Mucosa of descending colon (tissue), 3 donors: ENCODE measurements at places on chromosomes 4 and X.

DNA sequence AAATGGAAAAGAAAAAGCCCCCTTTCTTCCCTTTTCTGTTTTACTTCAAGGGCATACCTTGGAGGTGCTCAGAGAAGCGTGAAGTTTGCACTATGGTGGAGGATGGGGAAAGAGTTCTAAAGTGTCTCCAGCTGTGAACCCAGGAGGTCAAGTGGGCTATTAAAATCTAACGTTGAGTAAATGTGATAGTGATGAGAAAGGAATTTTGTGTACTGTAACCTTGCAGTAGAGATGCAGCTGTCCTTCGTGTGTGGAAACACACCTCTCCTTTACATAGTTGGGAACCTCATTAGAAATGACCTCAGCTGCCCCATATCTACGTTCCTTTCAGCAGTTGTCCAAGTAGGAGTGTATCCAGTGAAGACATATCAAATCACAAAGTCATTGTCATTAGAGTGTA lies 26.5 kb downstream of the ADH5 start:
- DNase-seq = no peak

- no peak for DNase-seq
Observed at GRCh38 chr4:13701937-13702446, 74.5 kb upstream of the BOD1L1 start.

GRCh38 chr4:113678641-113679040 lies 82.9 kb downstream of the CAMK2D start:
- DNase-seq = no peak

DNA sequence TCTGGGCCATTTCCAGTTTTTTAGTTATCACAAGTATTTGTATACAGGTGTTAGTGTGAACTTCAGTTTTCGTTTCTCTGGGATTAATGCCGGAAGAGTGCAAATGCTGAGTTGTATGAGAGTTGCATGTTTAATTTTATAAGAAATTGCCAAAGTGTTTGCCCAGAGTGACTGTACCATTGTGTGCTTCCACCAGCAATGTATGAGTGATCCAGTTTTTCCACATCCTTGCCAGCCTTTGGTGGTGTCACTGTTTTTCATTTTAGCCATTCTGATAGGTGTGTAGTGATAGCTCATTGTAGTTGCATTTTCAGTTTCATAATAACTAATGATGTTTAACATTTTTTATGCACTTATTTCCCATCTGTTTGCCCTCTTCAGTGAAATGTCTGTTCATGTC lies 18.4 kb downstream of the PLS3 start:
- no peak for DNase-seq

DNA sequence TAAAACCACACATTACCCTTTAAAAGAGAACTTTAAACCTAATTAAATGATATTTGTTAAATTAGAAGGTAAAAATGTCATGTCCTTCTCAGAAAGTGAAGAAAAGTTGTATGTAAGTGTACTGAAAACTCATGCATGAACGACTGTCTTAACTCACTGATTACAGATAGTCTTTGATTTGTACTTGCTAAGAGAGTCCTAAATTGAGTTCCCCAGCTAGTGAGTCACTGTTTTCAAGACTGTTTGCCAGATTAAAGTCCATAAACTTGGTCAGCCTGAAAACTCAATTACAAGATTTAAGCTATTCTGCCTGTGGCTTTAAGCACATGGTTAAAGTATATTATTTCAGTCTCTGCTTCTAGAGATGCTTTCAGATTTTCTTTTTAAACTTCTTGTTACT lies 124.9 kb upstream of the ZCCHC13 start:
- DNase-seq = no peak

- peak; percentile 87 for DNase-seq
Observed at GRCh38 chr4:6746721-6747293, 30.8 kb downstream of the BLOC1S4 start.

- DNase-seq = no peak
Observed at GRCh38 chr4:168516841-168517240, 20.0 kb downstream of the PALLD start.

- no peak for DNase-seq
Observed at GRCh38 chrX:45757272-45757671, 556.6 kb upstream of the DIPK2B start.

DNA sequence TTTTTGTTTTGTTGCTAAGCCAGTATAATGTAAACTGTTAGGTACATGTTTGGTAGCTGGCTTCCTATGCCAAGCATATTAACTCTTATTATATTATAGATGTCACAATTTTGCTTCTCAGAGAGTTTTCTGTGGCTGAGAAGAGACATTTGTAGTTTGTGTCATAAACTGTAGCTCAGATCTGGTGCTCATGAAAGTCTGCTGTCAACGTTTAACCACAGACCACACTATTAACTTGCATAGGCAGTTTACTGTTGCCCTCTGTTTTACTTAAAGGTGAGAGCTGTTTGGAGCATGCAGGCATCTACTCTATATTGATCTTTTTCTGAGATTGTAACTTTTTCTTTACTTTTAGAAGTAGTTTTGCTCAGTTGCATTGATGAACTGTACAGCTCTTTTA lies 166.8 kb downstream of the TLL1 start:
- DNase-seq = no peak

DNA sequence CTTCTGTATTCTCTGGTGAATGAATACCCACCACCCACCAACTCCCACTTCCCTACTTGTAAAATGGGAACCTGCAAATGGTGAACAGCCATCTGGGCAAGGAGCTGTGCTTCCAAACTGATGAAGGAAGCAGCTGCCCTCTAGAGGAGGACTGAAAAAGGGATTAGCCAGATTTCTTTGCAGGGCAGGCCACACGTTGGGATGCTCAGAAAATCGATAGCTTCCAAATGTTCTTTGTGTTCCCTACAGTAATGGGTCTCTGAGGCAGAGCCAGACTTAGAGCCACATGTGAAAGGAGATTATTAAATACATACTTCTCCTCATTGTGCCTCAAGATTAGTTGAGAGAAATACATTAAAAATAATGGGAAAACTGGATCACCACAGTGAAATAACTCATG lies 39.3 kb upstream of the LPAR4 start:
- peak; percentile 14 for DNase-seq

- no peak for DNase-seq
Observed at GRCh38 chrX:154967603-154968002, 54.9 kb downstream of the F8 start.

DNA sequence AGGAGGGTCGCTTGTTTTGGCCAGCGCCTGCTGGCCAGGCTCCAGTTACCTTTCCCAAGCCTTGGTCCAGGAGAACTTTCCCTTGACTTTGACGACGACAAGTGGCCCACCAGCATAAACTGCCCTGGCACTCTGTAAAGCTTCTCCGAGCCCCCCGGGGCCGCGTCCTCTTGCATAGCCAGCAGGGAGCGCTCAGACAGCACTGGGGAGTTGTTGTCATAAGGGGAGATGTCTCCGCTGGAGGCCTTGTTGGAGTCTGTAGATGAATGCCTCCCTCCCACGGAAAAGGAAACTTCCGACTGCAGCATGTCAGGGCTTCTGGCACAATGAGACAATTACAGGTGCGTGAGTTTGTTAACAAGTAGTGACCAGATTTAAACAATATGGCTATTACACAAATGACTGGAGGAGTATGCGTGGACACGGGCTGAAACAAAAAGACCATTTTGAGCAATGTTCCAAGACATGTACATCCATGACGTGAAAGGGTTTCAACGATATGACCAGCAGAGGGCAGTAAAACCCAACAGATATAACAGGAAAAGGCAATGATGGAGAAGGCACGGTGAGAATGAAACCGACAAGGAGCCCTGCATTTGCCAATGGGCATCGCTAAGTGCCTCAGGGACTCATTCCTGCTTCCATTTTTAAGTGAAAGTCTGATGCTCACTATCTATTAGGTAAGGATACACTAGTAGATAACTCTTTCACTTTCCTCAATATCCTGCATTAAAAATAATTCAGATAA lies 33.0 kb downstream of the HCCS start:
- DNase-seq = peak; percentile 86

DNA sequence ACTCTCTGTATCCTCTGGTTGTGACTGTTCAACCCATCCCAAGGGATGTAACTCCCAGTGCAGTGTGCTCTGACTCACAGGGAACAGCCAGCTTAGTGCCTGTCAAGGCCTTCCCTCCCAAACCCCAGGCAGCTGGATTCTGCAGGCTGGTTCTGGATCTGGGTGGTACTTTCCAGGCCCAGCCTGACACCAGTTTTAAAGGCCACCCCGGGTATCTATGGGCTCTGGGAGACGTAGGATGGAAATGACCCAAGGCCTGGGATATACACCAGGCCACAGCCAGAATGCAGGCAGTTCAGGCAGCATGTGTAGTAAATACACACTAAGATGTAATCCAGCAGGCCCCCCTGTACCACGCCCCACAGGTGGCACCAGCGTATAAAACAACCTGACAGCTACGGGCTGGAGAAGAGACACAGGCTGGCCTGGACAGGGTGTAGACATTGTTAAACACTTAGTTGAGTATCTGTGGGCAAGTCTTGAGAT lies 64.2 kb downstream of the SPINK2 start:
- DNase-seq = peak; percentile 60

- DNase-seq = no peak
Observed at GRCh38 chr4:146099585-146099984, 75.9 kb upstream of the LSM6 start.

DNA sequence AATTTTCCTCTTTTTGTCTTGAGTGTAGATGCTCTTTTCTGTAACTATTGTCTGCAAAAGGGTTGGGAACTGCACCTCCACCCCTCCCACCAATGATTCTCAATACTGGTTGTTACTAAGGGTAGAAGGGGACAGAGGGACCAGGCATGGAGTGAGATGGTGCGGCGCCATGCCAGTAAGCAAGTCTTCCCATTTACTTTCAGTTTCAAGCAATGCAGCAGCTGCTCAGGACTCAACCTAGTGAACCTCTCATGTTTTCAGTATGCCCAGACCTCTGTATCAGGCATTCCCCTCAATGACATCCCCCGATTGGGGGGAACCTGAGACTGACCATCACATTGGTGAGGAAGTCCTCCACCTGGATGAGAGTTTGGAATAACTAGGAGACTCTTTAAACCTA lies 41.5 kb downstream of the ZNF81 start:
- no peak for DNase-seq

DNA sequence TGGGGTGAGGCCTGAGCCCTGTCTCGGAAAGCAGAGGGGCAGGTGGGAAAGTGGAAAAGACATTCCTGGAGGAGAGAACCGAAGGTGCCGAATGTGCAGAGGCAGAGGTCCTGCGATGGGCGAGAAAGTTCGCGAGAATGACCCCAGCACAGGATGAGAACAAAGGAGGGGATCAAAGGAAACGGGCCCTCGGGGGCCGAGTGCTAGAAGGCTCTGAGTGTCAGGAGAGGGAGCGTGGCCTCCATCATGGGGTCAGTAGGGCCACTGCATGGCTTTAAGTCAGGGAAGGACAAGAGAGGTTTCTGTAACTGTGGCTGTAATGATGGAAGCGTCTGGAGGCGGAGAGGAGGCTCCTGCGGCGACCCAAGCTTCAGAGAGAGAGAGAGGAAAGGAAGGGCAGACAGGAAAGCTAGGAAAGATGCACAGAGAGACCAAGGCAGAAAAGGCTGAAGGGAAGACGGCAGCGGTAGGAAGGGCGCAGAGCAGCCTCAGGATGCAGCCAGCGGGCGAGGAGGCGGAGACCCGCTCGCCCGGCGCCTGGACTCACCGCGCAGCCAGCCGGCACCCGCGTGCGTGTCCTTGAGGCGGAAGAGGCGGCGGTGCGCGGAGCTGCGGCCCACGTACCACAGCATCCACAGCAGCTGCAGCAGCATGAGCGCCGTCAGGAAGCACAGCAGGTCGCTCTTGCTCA lies 669 bp downstream of the OTOP1 start:
- DNase-seq = no peak

GRCh38 chr4:157957905-157958304 lies 214.9 kb downstream of the GASK1B start:
- DNase-seq = no peak

- DNase-seq = no peak
Observed at GRCh38 chr4:53713767-53714166, 122.5 kb upstream of the LNX1 start.

- no peak for DNase-seq
Observed at GRCh38 chrX:108036298-108036973, 8.4 kb upstream of the VSIG1 start.

DNA sequence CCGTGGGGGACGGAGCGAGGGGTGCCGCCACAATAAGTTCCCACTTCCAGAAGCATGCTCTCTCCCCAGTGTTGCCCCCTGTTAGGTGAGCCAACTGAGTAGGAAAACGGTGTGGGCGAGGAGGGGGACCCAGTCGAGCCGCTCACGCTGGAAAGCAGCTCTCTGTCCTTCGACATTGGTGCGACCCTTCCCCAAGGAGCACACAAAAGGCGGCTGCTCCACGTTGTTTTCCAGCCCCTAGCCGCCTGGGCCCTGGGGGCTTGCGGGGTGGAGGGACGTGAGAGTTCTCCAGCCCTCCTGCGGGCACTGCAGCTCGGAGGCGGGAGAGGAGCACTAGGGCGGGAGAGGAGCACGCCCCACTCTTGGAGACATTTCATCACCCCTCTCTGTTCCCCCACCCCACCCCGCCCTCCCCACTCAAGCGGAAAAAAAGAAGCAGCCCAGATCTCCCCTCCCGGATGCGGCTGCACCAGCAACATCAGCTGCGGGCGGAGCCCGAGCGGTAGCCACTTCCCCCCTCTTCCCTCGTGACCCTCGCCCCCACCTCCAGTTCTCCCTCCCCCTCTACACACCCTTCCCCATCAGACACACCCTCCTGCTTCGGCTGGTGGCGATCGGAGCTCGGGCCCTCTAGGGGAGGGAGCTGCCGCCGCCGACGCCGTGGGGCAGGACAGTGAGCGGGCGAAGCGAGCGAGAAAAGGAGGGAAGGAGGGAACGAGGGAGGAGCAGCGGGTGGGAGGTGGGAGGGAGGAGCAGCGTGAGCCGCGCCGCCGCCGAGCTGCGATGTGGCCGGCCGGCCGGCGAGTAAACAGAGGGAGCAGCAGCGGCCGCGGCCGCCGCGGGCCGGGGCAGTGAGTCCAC lies at the start of gene DOCK11:
TSS of gene DOCK11 (plus strand) at position 755 of the 861 bp plus-strand sequence. CDS start 157 bp downstream, outside the sequence.
- peak; percentile 92 for DNase-seq

DNA sequence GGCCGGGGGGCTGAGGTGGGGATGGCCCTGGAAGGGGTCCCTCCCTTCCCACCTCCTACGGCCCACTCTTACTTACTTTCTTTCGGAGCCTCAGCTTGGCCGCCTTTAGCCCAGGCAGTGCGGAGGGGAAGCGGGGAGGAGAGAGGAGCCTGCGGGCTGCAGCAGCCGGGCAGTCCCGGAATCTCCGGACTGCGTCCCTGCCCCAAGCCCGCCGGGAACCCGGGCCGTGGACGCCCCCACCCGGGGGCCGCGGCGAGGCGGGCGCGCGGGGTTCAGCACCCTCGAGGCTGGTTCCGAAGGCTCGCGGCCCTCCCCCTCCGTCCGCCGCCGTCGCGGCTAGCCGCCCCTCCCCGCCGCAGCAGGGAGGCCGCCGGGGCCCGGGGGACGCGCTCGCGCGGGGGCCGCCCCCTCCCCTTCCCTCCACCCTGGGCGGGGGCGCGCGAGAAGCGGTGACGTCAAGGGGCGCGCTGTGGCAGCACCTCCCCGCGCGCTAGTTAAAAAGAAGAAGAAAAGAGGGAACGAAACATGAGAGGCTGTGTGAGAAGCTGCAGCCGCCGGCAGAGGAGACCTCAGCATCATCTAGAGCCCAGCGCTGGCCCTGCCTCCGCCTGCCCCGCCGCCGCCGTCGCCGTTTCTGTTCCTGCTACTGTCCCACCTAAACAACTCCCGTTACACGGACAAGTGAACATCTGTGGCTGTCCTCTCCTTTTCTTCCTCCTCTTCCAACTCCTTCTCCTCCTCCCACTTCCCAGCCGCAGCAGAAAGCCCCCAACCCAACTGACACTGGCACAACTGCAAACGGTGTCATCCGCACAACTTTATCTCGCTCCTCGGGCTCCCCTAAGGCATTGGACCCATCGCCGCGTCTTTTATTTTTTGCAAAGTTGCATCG lies at the start of gene HHIP:
TSS of gene HHIP (plus strand) at position 526 of the 892 bp plus-strand sequence. CDS start 520 bp downstream, outside the sequence.
- DNase-seq = peak; percentile 45
